ENCODE measurements at places on chromosomes 12 and 14. TPM values are rescaled to one million over a fixed set of nuclear protein-coding genes. Genes with fewer than 3 reads are reported as not detected.

- H3K27ac ChIP-seq = no peak overlapping the region
- DNase-seq = no peak
- H3K27me3 ChIP-seq = no peaks in the 10 kb centered on the region
- H3K4me1 ChIP-seq = peaks cover 14% of the 10 kb centered on the region
- H3K4me3 ChIP-seq = no peak overlapping the region
- no peaks in the 10 kb centered on the region for H3K36me3 ChIP-seq
These were observed 3.0 kb upstream of the PITPNM2 start for GRCh38 chr12:123153906-123154305.

GRCh38 chr12:14560904-14561574 is 6.6 kb downstream of the PLBD1 start:
- no peaks in the 10 kb centered on the region for H3K36me3 ChIP-seq
- DNase-seq = no peak
- no peaks in the 10 kb centered on the region for H3K27me3 ChIP-seq
- H3K4me1 ChIP-seq = no peaks in the 10 kb centered on the region
- H3K27ac ChIP-seq = no peak overlapping the region

DNA sequence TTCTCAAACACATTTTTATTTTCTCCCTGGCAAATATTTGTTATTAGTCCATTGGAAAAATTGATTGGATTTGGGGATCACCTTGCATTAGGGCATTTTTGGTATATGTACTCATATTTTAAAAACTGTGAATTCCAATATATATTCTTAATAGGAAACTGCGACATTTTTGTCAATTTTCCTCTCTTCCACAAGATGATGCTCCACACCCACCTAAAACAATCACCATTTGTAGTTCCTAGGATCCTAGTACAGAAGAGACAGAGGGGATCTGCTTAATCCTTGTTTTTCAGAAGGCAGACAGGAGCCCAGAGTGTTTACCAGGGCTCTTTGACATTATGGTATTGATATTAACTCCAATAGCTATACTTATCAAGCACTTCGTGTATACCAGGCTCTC is 22.8 kb upstream of the OASL start:
- no peak for DNase-seq
- H3K27ac ChIP-seq = no peak overlapping the region
- H3K36me3 ChIP-seq = no peaks in the 10 kb centered on the region
- no peaks in the 10 kb centered on the region for H3K27me3 ChIP-seq
- H3K4me3 ChIP-seq = no peak overlapping the region

DNA sequence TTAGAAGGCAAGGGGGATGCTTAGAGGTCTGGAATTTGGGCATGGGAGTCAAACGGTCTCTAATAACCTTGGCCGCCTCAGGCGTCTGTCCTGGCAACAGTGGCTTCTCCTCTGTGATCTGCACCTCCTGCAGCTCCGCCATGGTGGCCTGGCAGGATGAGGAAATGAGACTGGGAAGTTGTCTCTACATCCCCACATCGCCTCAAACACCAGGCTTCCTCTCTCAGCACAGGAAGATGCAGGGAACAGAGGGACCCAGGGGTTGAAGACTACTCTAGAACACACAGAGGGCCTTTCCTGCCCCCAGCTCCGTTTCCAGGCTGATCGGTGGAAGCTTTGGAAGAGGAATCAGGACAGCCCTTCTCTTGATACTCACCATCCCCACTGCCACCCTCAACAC is 1.7 kb downstream of the NDRG2 start:
- H3K27me3 ChIP-seq = no peaks in the 10 kb centered on the region
- H3K4me3 ChIP-seq = peak overlapping the region; percentile 99
- no peak for DNase-seq
- H3K4me1 ChIP-seq = peaks cover 80% of the 10 kb centered on the region

GRCh38 chr14:71165121-71166031 is 258.1 kb downstream of the PCNX1 start:
- no peak overlapping the region for H3K27ac ChIP-seq
- H3K4me1 ChIP-seq = no peaks in the 10 kb centered on the region
- no peaks in the 10 kb centered on the region for H3K36me3 ChIP-seq

GRCh38 chr14:89720741-89721729 is 233.5 kb downstream of the EFCAB11 start:
- H3K36me3 ChIP-seq = no peaks in the 10 kb centered on the region
- H3K27ac ChIP-seq = no peak overlapping the region
- no peak for DNase-seq
- no peaks in the 10 kb centered on the region for H3K4me1 ChIP-seq
- no peaks in the 10 kb centered on the region for H3K27me3 ChIP-seq
- H3K4me3 ChIP-seq = no peak overlapping the region

- no peaks in the 10 kb centered on the region for H3K27me3 ChIP-seq
- no peaks in the 10 kb centered on the region for H3K4me1 ChIP-seq
- DNase-seq = no peak
- no peak overlapping the region for H3K4me3 ChIP-seq
- no peaks in the 10 kb centered on the region for H3K36me3 ChIP-seq
These were observed 7.4 kb downstream of the CIT start for GRCh38 chr12:119869720-119870119.

GRCh38 chr12:65902500-65902899 is 78.2 kb downstream of the HMGA2 start:
- no peaks in the 10 kb centered on the region for H3K4me1 ChIP-seq
- no peaks in the 10 kb centered on the region for H3K27me3 ChIP-seq
- H3K4me3 ChIP-seq = no peak overlapping the region
- no peak overlapping the region for H3K27ac ChIP-seq
- DNase-seq = no peak

- H3K4me1 ChIP-seq = peaks cover 20% of the 10 kb centered on the region
- H3K36me3 ChIP-seq = no peaks in the 10 kb centered on the region
- H3K27me3 ChIP-seq = no peaks in the 10 kb centered on the region
These were observed 54.1 kb upstream of the ARHGAP5 start for GRCh38 chr14:32022938-32023466.

GRCh38 chr12:18400186-18400585 is 138.9 kb downstream of the PIK3C2G start:
- H3K4me3 ChIP-seq = no peak overlapping the region
- no peaks in the 10 kb centered on the region for H3K4me1 ChIP-seq
- DNase-seq = no peak
- H3K36me3 ChIP-seq = no peaks in the 10 kb centered on the region

GRCh38 chr12:6145564-6145963 is 21.1 kb upstream of the VWF start:
- H3K36me3 ChIP-seq = no peaks in the 10 kb centered on the region
- peaks cover 12% of the 10 kb centered on the region for H3K4me1 ChIP-seq
- DNase-seq = no peak
- H3K4me3 ChIP-seq = no peak overlapping the region
- no peak overlapping the region for H3K27ac ChIP-seq

DNA sequence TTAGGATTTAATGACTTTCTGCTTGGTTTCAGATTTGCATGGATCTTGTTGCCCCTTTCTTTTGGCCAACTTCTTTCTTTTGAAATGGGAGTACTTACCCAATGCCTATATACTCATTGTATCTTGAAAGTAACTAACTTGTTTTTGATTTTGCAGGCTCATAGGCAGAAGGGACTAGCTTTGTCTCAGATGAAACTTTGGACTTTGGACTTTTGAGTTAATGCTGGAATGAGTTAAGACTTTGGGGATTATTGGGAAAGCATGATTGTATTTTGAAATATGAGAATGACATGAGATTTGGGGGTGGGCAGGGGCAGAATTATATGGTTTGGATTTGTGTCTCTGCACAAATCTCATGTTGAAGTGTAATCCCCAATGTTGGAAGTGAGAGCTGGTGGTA is 657.1 kb downstream of the TMTC2 start:
- no peak overlapping the region for H3K4me3 ChIP-seq
- no peaks in the 10 kb centered on the region for H3K4me1 ChIP-seq
- H3K27me3 ChIP-seq = no peaks in the 10 kb centered on the region
- no peak for DNase-seq
- no peaks in the 10 kb centered on the region for H3K36me3 ChIP-seq

- no peak overlapping the region for H3K27ac ChIP-seq
- H3K4me3 ChIP-seq = no peak overlapping the region
- DNase-seq = no peak
- no peaks in the 10 kb centered on the region for H3K4me1 ChIP-seq
- no peaks in the 10 kb centered on the region for H3K36me3 ChIP-seq
- no peaks in the 10 kb centered on the region for H3K27me3 ChIP-seq
These were observed 313.5 kb downstream of the ALG10 start for GRCh38 chr12:34335819-34336262.

DNA sequence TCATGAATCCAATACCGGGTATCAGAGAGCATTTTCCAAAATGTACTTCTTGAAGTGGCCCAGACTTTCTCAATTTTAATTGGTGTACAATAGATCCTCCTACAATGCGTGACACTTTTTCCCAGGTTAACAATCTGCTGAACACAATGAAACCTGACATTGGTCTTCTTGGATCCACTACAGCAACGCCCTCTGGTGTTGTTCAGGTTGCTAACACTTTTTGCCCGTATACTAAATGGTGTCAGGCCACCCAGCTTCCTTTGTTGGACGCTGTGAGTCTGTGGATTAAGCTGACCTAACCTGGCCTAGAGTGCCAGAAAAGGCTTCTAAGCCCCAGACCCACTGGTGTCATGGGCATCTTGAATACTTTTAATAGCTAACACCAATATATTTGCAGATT is 89.2 kb downstream of the KCNK10 start:
- H3K4me3 ChIP-seq = no peak overlapping the region
- H3K27me3 ChIP-seq = no peaks in the 10 kb centered on the region
- no peaks in the 10 kb centered on the region for H3K36me3 ChIP-seq
- DNase-seq = no peak
- no peaks in the 10 kb centered on the region for H3K4me1 ChIP-seq
- no peak overlapping the region for H3K27ac ChIP-seq

Gene TBX3
- total RNA-seq = 13.0 TPM

Gene PTGER2
- total RNA-seq = 0.25 TPM

Data from gastrocnemius medialis (tissue), 4 donors.